ENCODE measurements at places on chromosomes 16 and 17. TPM values are rescaled to one million over a fixed set of nuclear protein-coding genes. Genes with fewer than 3 reads are reported as not detected.
A peak's percentile ranks its signal among the peaks of the same experiment; 100 is the strongest.

The CCL14 gene
- total RNA-seq, result not detected

- H3K27me3 ChIP-seq, result peaks cover 3% of the 10 kb centered on the region
- no peak overlapping the region for H3K27ac ChIP-seq
- no peak for DNase-seq
- H3K36me3 ChIP-seq, result no peaks in the 10 kb centered on the region
- no peaks in the 10 kb centered on the region for H3K4me1 ChIP-seq
Measured at GRCh38 chr17:50615828-50616227, 18.9 kb upstream of the ABCC3 start.

DNA sequence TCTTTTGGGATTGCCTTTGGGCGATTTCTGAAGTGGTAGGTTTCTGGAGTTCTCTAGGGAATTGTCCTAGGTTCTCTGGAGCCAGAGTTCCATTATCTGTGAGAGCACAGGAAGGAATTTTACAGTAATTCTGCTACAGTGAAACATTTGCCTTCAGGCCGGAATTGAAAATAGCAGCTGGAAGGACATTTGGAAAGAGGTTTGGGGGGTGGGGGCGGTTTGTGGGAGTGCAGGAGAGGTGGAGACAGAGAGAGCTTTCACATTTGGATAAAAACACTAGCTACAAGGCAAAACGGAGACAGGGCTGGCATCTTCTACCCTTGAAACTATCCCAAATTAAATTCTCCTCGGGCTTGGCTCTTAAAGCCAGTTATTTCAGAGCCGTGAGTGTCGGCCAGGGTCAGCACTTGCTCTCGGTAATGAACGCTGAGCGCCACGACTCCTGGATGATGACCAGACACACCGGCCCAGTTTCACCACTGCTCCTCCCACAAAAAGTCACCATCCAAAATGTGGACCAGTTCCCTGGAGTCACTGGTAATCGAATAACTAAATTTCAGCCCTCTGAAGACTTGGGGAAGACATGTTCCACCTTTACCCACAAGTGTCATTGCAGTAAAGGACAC is 67.7 kb upstream of the TANC2 start:
- H3K4me3 ChIP-seq, result no peak overlapping the region
- H3K27ac ChIP-seq, result no peak overlapping the region
- H3K36me3 ChIP-seq, result no peaks in the 10 kb centered on the region
- no peaks in the 10 kb centered on the region for H3K4me1 ChIP-seq
- H3K27me3 ChIP-seq, result no peaks in the 10 kb centered on the region

The EVI2B gene
- not detected for total RNA-seq

The HP gene
- not detected for total RNA-seq

The DDX5 gene
- 549 TPM for total RNA-seq

- H3K27ac ChIP-seq, result no peak overlapping the region
- peaks cover 32% of the 10 kb centered on the region for H3K4me1 ChIP-seq
- H3K27me3 ChIP-seq, result no peaks in the 10 kb centered on the region
- DNase-seq, result no peak
- H3K36me3 ChIP-seq, result peaks cover 6% of the 10 kb centered on the region
Measured at GRCh38 chr17:58339755-58340404, 11.3 kb upstream of the TSPOAP1 start.

- peaks cover 5% of the 10 kb centered on the region for H3K36me3 ChIP-seq
- DNase-seq, result no peak
- no peaks in the 10 kb centered on the region for H3K27me3 ChIP-seq
- H3K27ac ChIP-seq, result no peak overlapping the region
- H3K4me1 ChIP-seq, result peaks cover 26% of the 10 kb centered on the region
- no peak overlapping the region for H3K4me3 ChIP-seq
Measured at GRCh38 chr16:80990577-80990976, 16.1 kb downstream of the CMC2 start.

DNA sequence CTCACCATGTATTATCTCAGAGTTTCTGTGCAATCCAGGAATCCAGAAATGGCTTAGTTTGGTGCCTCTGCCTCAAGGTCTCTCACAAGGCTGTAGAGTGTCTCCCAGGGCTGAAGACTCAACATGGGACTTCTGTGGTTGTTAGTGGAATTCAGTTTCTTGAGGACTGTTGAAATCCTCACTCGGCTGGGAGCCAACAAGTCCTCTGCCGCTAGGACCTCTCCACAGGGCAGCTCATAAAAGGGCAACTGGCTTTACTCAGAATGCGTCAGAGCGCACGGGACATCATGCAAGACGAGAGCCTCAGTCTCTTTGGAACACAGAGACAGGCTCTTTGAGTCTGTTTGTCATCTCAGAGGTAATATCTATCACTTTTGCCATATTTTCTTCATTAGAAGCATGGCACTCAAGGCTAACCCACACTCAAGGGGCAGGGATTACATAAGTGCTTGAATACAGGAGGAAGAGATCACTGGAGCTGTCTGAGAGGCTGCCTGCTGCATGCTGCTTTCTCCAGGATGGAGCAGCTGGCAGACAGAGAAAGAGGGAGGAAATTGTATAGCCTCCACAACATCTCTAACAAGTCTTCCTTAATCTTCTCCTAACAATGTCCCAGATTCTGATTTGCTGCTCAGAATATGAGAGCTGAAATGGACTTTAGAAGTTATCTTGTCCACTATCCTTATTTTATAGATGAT is 97.5 kb upstream of the ASIC2 start:
- H3K27me3 ChIP-seq, result no peaks in the 10 kb centered on the region
- no peak overlapping the region for H3K4me3 ChIP-seq
- no peak for DNase-seq
- no peak overlapping the region for H3K27ac ChIP-seq

The ASPA gene
- total RNA-seq, result not detected

DNA sequence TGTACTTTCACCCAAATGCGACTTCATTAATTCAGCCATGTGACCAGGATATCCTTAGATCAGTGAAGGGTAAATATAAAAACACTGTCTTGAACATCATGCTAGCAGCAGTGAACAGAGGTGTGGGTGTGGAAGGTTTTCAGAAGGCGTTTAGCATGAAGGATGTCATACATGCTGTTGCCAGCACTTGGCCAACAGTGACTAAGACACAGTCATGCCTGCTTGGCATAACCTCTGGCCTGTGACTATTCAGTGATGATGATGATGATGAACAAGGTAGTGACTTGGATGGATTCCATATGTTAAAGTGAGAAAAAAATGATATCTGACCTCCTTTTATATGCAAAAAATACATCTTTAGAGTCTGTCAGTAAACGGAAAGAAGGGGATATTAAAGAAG is 97.9 kb downstream of the MAP2K4 start:
- no peaks in the 10 kb centered on the region for H3K4me1 ChIP-seq
- DNase-seq, result no peak
- no peaks in the 10 kb centered on the region for H3K27me3 ChIP-seq
- peaks cover 3% of the 10 kb centered on the region for H3K36me3 ChIP-seq

The PRR29 gene
- 0.54 TPM for total RNA-seq

The NMRAL1 gene
- total RNA-seq, result 28.5 TPM

DNA sequence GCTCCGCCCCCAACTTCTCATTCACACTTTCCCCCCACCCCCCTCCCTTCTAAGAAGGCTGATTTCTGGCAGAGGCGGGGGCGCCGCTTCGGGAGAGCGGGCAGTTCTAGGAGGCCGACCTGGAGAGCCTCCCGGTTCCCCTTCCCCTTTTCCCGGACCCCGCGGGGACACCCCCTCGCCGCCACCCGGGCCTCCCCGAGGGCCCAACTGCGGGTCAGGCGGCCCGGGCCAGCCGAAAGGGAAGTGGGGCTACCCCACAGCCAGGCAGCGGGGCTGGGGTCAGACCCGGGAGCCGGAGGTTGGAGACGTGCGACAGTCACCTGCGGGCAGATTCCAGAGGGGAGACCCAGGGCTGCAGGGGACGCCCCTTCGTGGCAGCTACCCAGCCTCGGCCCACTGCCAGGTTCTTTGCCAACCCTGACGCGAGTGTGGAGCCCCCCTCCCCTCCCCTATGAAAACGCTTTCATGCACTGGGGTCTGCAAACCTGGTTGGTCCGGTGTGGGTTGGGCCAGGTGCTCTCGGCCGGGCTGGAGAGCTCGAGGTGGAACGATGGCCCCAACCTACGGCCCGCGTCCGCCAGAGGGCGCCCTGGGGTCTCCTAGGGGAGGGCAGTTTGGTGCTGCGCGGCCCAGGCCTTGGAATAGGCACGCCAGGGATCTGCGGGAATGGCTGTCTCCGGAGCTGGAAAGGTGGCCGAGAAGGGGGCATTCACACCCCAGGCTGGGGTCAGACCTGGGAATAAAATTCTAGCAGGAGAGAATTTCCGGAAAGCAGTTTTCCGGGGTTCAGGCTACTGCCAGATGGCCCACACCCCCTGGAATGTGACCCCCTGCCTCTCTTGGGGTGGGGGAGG is 721 bp upstream of the SOCS3 start:
- H3K27me3 ChIP-seq, result no peaks in the 10 kb centered on the region
- H3K4me3 ChIP-seq, result peak overlapping the region; percentile 48
- H3K36me3 ChIP-seq, result peaks cover 5% of the 10 kb centered on the region
- peaks cover 42% of the 10 kb centered on the region for H3K4me1 ChIP-seq
